ENCODE measurements at places on chromosomes 11 and 22.
A peak's percentile ranks its signal among the peaks of the same experiment; 100 is the strongest.

GRCh38 chr11:44778195-44779100, 51.7 kb downstream of the TSPAN18 start:
- DNase-seq = no peak

- no peak for DNase-seq
Observed at GRCh38 chr11:85279267-85279666, 347.9 kb downstream of the DLG2 start.

- peak; percentile 18 for DNase-seq
Observed at GRCh38 chr11:115869780-115870431, 365.7 kb upstream of the CADM1 start.

DNA sequence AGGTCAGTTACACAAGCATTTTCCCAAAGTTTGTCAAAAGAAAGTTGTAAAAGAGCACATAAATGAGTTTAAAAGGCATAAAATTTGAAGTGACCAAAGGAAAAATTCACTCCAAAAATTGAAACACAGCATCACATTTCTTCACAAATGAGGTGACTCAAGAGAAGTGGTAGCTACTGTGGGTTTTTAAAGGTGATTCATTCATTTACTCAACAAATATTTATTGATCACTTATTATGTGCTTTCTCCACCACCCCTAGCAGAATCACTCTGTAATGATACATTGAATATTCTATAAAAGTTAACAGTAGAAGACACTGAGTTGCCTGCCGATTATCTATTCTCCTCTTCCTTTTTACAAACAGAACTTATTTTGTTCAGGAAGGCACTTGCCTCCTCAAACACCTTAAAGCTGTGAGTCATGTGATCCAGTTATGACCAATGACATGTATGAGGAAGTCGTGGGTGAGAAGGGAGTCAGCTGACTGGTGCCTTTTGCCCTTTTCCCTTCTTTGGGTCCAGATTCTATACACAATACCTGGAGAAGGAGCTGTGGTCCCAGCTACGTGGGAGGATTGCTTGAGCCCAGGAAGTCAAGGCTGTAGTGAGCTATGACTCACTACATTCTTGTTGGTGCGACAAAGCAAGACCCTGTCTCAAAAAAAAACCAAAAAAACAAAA, 67.7 kb upstream of the CLNS1A start:
- peak; percentile 89 for DNase-seq

GRCh38 chr11:63670433-63671321, 499 bp downstream of the ATL3 start:
- DNase-seq = peak; percentile 78

DNA sequence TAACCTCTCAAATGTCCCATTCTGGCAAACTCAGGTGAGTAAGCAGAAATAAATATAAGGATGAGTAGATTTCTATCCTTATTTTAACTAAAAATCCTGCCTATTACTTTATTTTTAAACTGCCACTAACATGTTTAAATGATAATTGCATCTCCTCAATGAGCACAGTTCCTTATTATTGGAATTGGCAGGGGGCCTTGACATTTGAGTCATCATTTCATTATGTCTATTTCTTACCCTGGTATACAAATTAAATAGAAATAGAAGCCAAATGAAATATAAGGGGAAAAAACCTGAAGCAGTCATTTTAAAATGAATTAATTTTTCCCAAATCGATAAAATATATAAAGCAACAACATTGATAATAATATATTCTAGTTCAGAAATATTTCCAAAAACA, 81.2 kb downstream of the GUCY1A2 start:
- no peak for DNase-seq

DNA sequence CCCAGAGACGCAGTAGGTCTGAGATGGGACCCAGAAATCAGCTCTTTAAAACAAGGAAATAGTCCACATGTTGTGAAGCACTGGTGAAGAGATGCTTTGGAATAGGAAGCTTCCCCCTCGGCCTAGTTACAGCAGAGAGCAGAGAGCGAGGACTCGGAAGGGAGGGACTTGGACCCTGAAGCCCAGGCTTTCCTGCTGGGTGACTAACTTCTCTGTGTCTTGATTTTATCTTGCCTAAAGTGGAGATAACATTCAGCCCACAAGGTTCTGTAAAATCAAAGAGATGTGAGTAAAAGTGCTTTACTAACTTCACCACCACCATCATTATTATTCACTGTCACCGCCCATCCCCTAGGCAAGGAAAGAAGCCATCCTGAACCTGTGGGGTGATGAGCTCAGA, 58.4 kb downstream of the THAP12 start:
- DNase-seq = no peak
